ENCODE measurements at places on chromosomes 11 and 22.

DNA sequence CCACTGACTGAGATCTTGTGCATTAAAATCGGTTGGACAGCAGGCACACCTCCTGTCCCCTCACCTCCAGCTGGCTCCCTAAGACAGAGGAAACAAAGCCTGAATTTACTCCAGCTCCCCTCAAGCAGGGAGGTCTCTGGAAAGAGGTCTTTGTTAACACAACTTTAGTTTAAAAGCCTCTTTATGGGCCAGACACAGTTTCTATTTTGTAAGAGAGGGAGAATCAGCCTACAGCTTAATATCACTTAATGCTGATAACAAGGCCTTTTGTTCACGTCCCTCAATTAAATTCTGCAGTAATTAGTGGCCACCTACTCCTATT, 36.3 kb downstream of the PLEKHA7 start:
- DNase-seq, result peak; percentile 23

DNA sequence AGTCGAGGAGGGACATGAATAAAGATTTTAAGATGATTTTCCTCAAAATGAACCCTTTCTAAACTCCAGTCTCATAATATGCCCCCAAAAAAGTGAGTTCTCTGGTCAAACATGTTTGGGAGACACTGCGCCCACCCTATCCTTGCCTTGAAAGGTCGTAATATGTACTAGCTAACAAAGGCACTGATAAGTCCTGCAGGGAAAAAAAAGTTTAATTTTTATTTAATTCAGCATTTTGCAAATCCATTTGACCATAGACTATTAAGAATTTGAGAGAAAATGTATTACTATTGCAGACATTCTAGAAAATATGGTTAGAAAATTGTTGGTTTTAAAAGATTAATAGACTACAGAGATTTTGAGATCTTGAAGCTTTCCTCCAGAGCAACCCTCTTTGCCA, 120.6 kb upstream of the ASPHD2 start:
- no peak for DNase-seq

GRCh38 chr11:64207256-64208085, 950 bp downstream of the FERMT3 start:
- no peak for DNase-seq

DNA sequence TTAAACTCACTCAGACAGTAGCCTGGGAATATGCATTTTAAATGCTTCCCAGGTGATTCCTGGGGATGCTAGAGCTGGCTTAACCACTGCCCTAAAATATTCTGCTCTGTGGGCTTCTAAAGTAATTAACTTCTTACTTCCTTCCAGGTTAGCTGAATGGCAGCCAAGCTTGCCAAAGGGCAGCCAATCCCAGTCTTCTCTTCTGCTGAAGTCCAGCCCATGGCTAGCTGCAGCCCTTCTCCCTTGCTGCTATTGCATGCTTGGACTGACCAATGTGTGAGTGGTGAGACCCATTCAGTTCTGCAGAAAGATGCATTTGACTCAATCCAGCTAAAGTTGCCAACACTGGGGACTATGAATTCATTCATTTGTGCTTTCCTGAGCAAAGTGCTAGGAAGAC, 411.9 kb downstream of the SOX6 start:
- DNase-seq, result no peak

DNA sequence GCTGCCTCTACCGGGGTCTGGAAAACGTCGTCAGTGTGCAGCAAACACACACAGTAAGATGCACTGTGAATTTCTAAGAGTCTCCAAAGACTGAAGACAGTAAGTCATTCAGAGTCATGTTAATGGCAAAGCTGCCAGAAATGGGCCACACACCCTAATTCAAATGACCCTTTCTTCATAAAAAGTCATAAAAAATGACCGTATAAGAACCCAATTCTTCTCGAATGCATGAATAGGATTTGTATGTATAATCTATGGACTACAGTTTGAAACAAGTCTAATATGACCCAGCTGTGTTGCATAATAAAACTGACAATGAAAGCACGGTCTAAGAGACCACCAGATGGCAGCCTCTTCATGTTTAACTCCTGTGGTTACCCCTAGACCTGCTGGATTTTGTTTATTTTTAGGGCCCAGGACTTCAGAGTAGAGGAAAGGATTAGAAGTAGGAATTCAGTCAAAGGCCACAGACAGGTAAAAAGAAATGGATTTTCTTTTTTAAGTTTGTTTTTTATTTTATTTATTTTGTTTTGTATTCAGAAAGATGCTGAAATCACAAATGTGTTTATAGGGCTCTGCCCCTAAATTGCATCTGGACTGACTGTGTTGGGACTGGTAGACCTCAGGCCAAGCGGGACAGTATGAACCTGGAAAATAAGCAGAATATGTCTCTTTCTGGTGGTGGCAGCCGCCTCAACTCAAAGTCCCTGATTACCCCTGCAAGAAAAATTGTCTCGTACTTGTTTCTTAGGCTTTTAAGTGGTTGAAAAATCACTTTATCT, 32.1 kb upstream of the SLC5A12 start:
- peak; percentile 36 for DNase-seq

DNA sequence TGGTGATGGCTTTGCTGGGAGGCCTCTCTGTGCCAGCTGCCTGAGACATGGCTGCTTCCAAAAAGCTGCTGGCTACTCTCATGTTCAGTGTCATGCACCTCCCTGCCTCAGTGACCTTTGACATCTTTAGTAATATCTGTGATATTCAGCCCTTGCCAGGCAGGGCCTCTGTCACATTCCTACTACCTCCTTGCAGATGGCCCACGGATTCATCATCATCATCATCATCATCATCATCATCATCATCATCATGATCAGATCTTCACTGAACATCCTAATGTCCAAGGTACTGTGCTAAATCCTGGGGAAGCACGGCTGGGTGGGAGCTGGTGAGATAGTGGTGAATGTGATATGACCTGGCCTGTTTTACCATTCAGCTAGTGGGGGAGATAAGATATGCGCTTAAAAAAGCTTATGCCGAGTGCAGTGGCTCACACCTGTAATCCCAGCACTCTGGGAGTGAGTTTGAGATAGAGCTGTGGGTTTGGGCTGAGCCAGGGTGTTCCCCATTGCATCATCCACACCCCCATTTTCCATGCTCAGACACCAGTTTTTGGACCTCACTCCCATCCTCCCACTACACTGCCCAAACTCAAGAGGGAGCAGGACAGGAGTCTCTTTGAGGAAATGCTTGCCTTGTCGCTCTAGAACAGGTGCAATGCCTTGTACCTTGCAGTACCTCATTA, 17.1 kb upstream of the TMPRSS13 start:
- no peak for DNase-seq

- no peak for DNase-seq
These were observed 63.0 kb downstream of the TP53I11 start for GRCh38 chr11:44887636-44888035.

- DNase-seq, result no peak
These were observed 53.0 kb downstream of the DHCR7 start for GRCh38 chr11:71395263-71395560.

DNA sequence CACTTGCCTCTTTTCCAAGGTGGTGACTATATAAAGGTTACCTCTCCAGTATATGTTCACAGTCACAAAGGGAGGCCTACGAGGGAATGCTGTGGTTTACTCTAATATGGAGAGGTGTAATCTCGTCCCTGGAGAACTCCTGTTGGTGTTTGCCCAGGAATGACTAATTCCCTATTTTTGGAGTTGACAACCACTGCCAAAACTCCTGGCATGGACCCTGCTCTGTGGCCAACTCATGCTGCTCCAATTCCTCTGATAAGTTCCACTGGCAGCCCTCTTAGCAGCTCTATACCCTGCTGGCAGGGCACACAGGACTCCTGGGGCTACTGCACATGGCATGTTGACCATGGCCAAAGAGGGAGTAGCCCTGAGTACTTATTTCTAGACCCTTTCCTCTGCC, 418.7 kb upstream of the ANO5 start:
- DNase-seq, result no peak

- no peak for DNase-seq
These were observed 2.1 kb upstream of the MS4A6A start for GRCh38 chr11:60184824-60185511.

DNA sequence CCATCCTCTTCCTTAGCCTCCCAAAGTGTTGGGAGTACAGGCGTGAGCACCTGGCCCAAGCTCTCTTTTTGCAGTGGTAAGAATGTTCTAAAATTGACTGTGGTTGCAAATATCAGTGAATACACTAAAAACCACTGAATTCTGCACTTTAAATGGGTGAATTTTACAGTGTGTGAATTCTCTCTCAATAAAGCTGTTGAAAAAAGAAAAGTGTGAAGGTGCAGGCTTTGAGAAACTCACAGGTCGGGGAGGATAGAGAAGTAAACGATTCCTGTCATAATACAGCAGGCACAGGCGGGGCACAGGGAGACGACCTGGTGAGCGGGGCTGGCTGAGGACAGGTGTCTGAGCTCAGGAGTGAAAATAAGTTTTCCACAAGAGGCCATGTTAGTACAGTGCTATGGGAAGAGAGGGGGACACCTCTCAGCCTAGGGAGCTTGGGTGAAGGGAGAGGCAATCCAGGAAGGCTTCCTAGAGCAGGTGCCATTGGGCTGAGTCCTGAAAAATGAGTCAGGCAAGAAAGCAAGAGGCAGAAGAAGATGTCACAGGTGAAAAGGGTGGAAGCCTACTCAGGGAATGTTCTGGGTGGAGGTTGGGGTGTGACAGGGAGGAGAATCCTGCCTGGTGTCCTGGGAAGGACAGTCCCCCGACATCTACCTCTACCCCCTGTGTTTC, 26.1 kb downstream of the LIF start:
- no peak for DNase-seq

DNA sequence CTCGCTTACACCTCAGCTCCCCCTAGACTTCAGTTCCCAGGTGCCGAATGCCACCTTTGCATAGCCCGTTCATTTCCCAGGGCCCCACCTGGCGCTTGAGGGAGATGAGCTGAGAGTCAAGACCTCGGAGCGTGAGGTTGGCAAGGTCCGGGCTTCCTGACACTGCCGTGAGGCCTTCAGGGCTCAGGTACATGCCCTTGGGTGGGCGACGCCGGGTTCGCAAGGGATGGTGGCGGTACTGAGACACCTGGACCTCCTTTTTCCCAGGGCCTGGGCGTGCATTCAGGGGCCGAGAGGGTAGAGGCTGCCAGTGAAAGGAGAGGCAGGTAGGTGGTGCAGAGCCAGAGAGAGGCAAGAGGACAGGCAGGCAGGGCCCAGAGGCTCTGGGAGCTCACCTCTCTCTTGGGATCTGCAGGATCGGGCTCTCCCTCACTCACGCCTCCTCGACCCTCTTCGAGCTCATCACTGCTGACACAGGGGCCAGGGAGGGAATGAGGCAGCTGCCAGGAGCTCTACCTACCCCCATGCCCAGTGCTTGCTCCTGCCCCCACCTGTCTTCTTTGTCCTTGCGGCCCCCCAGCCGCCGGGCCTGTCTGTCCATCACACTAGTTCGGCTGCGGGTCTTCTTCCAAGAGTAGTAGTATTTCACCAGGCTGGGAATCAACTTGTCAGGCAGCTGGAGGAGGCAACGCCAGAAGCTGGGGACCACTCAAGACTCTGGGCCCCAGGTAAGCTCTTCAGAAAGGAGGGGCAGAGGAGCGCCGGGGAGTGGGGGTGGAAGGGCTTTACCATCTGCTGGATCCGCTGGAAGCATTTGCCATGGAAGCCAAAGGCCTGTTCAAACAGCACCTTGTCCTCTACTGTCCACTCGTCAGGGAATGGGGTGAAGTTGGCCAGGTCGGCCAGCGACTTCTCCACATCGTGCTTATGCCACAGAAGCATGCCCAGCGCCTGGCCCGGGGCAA, 2.8 kb downstream of the RCOR2 start:
- DNase-seq, result no peak

DNA sequence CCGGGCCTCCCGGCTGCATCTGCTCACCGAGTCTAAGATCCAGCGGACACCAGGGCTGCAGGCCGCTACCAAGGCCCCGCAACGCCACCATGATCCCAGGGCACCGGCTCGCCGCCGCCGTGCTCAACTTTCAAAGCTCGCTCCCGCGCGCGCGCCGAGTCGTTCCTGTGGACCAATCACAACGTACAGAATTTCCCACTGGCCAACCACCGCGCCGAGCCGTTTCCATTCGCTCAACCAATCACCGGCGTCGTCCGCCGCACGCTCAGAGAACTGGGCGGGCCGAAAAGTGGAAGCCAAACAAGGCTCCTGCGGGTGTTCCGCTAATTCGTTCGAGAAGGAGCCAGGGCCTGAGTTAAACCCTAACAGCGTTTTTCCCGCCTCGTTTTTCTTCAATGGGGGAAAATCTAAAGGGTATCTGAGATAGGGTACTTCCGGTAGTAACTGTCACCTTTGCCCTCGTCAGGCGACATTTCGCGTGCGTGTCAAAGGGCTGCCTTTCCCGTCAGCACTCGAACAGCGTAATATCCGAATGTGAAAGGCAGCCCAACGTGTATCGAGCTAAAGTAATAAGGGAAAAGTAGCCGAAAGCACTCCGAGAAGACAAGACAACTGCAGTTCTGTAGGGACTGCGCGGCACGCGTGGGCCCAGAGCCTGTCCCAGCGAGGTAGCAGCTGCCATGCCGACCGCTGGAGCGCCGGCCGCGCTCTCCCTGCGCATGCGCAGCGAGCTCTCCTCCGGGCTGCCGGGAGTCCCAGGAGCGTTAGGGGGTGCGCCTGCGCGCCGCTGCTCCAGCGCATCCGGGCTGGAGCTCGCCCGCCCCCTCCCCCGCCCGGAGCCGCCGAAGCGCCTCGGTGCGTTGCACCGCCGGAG, at the start of the genes NCAPD3 and VPS26B:
TSS of gene NCAPD3 (minus strand) at position 132 of the 874 bp plus-strand sequence. CDS start at position 91, 41 bp downstream.
TSS of gene VPS26B (plus strand) at position 836 of the 874 bp plus-strand sequence. CDS start 452 bp downstream, outside the sequence.
- DNase-seq, result peak; percentile 97

GRCh38 chr11:75759832-75760231, 8.7 kb upstream of the DGAT2 start:
- no peak for DNase-seq

- peak; percentile 21 for DNase-seq
These were observed at the start of gene TSPO for GRCh38 chr22:43151251-43152002. Gene TSPO, plus strand, starts transcription at chr22:43151559. Its CDS starts 7,680 bp downstream, at chr22:43159239.

DNA sequence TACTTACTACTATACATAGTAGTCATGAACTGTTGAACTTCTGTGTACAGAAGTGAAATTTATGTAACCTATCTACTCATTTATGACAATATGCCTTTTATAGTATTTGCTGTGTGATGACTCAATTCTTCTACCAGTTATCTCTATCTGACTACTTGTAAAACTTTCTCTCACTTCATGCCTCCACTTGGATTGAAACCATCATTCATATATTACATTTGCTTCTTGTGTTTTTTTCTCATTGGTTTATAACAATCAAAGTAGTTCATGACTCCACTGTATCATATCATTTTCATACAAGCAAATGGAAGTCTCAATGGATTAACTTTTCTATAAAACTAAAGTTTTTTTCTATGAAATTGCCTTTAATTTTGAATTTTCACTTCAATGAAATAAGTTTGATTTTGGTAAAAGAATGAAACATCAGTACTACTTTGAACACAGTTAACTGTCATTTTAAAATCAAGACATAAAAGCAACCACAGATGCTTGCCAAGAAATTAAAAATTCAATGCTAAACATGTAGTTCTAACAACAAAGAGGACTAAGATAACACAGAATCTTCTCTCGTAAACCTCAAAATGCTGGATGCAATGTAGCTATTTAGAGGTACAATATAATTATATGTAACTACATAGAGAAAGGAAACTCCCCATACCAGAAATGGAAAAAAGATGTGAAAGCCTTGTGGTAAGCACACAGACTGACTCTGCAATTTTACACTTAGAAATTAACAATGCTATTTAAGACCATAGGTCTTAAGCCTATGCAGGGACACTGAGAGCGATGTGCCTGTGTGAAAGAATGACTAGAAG, 27.6 kb upstream of the EXPH5 start:
- DNase-seq, result no peak

- DNase-seq, result no peak
These were observed 125.0 kb upstream of the NCAM1 start for GRCh38 chr11:112836256-112836602.
